GM06990 (cell line): ENCODE measurements at places on chromosomes 3 and 15.

DNA sequence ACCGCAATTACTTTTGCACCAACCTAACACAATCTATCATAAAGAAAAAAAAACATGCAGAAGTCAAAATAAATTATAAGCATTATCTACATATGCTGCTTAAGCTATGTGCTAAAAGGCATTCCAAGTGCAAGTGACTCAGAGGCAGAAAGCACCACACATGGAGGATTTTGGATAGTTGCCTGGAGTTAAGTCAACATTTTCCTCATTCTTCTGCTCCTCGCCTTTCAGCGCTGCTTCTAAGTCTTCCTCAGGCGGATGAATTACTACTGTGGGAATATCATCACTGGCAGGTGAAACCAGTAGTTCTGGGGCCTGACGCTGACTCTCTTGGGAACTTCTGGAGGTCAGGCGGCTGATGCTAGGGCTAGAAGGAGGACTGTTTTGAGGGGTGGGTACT, 53.1 kb downstream of the SLC4A7 start:
- no peak for DNase-seq

DNA sequence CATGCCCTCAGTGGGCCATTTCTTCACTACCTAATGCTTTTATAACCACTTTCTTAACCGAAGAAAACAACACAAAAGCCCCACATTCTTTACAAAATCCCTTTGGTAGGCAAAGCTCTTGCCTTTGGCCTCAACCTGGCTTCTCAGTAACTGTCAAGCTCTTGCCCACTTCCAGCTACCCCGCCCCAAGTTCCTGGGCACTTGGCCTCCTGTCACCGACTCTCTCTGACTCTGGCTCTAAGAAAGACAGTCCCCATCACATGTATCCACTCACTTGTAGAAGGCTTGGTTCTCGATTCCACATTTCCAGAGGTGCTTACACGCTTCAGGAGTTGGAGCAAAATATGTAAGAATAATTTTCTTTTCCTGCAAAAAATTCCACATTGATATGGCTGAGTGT, 61.1 kb downstream of the WDR76 start:
- DNase-seq, result no peak

GRCh38 chr15:71462638-71463037, 347.4 kb downstream of the THSD4 start:
- no peak for DNase-seq

DNA sequence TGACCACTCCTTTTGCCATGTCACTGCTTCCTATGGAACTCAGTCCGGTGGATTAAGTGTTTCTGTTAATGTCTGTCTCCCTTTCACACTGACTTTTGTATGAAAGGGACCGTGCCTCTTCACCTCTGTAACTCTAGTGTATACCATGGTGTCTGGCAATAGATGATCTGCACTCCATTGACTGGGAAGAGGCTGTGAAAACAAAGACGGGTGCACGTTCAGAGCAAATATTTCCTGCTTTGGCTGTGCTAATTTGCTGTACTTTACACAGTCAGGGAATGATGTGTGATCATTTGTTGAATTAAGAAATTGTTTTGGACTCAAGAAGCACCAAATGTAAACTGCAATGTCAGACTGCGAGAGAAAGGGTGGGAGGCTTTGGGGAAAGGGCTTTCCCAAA, 315.2 kb downstream of the RORA start:
- DNase-seq, result no peak

GRCh38 chr15:89164712-89165211, 56.6 kb downstream of the RLBP1 start:
- no peak for DNase-seq

- no peak for DNase-seq
Observed at GRCh38 chr15:39925112-39925842, 5.2 kb upstream of the GPR176 start.

DNA sequence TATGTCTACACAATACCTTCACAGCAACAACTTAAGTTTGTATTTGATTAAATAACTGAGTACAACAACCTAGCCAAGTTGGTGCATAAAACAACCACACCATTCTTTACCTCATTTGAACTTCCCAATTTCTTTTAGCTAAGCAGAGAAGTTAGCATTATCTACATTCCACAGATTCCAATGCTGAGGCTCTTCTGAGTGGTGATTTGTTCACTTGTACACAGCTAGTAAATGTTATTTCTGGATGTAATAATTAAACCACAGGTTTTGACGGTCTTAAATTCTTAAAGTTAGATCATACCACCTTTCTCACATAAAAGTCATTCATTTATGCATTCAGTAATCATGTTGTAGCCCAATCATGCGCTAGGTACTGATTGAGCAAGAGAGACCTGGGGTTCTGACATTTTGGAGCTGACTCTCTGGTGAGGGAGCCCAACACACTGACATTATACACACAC, 102.5 kb downstream of the SST start:
- DNase-seq, result no peak

DNA sequence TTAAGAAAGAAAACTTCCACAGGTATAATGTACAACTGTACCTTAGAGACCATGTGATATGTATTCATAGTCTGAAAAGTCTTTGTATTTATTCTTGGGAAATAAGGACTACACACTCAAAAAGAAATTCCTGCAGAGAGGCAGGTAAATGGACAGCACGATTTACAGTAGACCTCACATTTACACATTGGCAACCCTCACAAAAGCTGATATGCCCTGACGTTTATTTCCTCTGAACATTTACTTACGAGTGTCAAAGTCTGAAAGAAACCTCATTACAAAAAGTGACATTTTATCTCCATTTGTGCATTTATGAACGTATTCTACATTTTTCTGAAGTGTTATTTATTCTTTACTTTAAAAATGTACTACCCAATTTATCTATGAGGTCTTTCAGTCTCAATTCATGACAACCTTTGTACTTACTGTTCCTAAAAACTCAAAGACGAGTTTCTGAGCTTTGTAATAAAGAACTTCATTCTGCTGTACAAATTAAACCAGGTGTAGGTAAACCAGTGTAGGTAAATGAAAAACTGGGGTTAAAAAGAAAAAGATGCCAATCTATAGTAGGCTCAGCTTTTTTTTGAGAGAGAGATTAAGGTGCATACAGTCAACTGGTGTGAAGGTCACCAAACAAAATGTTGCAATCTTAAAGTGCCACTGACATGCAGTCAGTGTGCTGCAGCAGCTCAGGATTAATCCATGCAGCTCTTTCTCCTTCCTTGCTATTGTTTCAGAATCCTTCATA, 44.3 kb downstream of the THRB start:
- DNase-seq, result no peak

- DNase-seq, result no peak
Observed at GRCh38 chr15:92155934-92156333, 237.7 kb upstream of the ST8SIA2 start.
